ENCODE measurements at places on chromosomes 7 and 10.

DNA sequence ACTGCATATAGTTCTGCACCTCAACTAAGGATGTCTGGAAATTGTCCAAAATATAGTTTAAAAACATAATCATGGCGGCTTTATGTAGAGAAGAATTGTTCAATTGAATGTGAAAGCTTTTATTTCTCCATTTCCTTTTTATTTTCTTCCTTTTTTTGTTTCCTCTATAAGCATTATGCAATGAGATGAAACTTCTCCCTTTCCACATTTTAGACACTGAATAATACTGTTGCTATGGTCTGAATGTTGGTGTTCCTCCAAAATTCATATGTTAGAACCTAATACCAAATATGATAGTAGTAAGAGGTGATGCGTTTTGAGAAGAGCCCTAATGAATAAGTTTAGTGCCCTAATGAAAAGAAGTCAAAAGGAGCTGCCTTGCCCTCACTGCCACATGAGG lies 175.0 kb downstream of the RNLS start:
- no peak for DNase-seq

DNA sequence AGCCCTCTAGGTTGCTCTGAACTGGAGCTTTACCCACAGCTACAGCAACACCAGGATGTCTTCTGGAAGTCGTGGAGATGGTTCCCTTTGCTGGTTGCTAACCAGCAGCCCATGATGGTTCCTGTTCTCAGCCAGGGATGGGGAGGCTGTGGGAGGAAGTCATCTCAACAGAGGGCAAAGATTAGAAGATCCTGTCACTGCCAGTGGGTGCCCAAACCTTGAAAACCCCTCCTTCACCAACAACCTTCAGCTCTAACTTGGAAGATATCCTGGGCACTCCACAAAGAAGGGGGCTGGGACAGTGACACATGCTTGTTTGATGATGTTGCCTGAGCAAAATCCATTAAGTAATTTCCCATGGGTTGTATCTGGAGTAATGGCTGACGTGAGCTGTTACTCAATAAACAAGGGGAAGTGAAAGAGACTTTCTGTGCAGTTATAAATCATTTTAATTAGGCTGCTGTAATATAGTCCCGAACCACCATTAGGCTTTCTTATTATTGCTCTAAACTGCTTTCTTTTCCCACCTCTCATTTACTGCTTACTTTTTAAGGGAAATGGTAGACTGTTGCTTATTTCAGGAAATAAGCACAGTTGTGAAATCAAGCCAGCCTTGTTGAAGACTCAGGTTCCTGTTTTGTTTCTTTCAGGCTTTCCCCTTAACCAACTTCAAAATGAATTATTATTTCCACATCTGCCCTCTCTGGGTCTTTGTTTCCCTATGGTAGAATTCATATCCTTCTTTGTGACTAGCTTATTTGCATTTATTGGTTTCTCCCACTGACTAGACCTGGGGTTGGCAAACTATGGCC lies 124.8 kb downstream of the PPP1R17 start:
- peak; percentile 9 for DNase-seq

DNA sequence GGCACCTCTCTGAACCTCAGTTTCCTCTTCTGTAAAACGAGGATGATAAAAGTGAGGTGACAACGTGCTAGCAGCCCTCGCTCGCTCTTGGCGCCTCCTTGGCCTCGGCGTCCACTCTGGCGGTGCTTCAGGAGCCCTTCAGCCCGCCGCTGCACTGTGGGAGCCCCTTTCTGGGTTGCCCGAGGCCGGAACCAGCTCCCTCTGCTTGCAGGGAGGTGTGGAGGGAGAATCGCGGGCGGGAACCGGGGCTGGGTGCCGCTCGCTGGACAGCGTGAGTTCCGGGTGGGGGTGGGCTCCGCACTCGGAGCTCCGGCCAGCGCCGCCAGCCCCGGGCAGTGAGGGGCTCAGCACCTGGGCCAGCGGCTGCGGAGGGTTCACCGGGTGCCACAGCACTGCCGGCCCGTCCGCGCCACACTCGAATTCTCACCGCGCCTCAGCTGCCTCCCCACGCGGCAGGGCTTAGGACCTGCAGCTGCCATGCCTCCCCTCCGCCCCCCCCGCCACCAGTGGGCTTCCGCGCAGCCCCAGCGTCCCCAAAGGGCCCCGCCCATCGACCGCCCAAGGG lies 24.3 kb upstream of the ACSL5 start:
- no peak for DNase-seq

GRCh38 chr7:6290319-6290741 lies 17.9 kb upstream of the CYTH3 start:
- no peak for DNase-seq

- no peak for DNase-seq
Measured at GRCh38 chr10:90451283-90451682, 406.6 kb downstream of the HTR7 start.

DNA sequence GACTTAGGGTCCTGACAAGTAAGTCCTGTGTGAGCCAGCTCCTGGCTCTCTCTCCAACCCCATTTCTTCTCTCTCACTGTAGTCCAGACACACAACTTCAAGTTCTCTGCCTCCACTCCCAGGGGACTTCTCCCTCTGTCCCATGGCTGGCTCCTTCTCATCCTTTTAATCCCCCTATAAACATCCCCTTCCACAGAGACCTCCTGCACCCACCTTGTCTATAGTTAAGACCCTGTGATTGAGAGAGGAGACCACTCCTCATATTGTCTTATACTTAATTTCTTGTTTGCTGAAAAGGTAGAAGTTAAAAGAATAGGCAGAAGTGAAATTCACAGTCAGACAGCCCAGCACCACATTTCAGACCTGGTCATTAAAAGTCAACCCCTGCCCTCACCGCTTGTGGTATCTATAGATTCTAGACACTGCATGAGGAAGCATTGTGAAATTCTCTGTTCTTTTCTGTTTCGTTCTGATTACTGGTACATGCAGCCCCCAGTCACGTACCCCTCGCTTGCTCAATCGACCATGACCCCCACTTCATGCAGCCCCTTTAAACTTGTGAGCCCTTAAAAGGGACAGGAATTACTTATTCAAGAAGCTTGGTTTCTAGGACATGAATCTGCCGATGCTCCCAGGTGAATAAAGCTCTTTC lies 125.6 kb upstream of the FRMD4A start:
- DNase-seq = no peak

DNA sequence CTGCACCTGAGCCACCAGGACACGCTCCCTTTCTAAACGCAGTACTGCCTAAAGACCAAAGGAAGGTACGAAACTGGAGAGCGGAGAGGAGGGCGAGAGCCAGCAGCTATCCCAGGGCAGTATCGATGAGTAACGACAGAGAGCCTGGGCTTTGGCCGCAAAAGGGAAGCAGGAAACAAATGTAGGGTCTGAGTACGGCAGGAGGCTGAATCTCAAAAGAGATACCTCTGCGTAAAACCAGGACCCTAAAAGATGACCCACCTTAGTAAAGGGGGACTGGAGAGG lies 20.4 kb downstream of the PARP12 start:
- DNase-seq = no peak

GRCh38 chr10:120409816-120410215 lies 47.2 kb upstream of the PLPP4 start:
- DNase-seq = no peak

DNA sequence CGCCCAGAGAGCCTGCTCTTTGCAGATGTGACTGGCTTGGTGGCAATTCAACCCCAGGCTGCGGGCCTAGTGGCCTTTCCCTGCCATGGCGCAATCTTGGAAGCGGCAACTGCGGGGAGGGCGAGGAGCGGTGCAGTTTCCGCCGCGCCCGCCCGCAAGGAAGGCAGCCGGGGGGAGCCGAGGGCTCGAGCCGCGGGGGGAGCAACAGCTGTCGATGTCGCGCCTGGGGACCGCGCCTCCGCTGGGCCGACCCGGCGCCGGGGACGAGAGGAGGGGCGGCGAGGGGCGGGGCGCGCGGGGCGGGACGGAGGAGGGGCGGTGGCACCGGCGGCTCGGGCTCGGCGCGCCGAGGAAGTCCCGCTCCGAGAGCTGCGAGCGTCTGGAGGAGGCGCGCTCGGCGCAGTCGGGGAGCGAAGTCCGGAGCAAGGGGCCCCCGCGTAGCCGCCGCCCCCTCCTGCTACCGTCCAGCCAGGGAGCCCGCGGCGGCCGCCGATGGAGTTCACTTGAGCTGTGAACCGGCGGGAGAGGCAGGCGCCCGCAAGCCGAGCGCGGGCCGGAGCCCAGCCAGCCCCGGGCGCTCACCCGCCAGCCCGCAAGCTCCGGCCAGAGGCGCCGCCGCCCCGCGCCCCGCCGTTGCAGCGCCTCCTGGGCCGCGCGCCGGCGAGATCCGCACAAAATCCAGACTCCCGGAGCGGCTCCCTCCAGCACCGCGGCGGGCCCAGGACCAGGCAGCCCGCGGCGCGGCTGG lies 438.1 kb upstream of the GALNT17 start:
- peak; percentile 72 for DNase-seq

- no peak for DNase-seq
Measured at GRCh38 chr10:128059266-128059981, 66.8 kb downstream of the MKI67 start.

DNA sequence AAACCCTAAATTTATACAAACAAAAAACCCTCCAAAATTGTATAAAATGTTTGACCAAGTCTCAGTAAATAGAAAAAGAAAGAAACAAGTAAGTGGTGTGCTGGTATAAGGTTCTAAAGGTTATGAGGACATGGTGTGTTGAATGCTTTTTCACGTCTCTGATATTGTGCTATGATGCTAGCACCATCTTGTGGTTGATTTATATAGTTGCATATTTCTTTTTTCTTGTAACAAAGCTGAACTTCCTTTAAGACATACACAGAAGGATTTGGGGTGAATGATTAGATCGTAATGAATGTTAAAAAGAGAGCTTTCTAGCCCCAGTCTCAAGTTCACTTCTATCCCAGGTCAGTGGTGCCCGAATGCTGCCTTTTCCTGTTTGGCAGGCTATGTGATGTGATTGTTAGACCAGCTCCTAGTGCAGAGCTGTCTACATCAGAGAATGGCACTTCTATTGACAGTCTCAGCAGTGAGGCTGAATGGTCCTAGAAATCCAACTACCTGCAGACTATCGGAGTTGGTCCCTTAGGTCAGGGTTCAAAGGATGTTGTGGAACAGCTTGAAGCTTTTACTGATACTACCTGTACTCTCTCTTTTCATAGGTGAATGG lies 25.0 kb downstream of the VTI1A start:
- peak; percentile 28 for DNase-seq

DNA sequence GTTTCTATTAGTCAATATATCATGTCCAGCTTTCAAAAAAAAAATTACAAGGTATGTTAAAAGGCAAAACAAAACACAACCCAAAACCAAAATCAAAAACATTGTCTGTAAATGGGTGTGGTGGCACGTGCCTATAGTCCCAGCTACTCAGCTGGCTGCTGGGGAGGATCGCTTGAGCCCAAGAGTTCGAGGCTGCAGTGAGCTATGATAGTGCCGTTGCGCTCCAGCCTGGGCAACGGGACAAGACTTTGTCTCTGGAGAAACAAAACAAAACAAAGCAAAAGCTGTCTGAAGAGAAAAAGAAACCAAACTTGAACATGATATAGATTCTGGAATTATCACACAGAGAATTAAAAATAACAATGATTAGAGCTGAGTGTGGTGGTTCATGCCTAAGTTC lies 10.3 kb upstream of the CPA5 start:
- DNase-seq = peak; percentile 81

DNA sequence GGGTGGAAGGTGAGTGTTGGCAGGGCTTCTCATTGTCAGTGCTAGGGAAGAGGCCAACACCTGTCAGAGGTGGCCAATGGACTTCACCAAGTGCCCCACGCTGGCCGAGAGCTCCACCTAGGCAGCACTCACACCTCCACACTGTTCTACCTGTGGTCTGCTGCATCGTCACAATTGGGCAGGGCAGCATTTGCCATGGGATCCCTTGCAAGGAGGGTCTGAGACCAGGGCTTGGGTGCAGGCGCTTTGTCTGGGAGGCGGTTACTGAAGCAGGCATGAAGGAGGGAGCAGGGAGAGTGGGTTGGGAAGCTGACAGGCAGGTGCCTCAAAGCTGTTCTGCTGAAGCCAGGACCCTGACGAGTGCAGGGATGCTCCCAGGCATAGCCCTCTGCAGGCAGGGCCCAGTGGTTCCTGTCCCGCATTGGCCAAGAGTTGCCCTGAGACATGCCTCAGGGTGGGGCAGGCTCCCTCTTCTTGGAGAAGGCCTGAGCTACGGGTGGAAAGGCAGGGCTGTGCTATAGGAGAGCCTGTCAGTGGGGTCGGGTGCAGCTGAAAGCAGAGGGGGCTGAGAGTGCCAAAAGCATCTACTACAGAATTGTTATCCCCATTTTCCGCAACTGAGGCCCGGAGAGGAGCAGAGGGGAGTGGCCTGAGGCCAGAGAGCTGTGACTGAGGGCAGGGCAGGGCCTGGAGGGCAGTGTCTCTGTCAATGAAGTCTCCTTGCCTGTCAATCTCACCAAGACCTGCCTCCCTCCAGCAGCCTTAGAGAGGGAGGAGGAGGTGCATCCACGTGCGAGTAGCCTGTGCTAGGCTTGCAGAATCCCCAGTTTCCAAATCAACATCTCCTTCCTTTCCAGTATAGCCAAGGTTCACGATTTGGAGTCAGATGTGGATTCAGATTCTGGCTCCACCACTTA lies 4.0 kb downstream of the RBP3 start:
- no peak for DNase-seq

GRCh38 chr7:27364344-27364758 lies 121.7 kb downstream of the EVX1 start:
- DNase-seq = peak; percentile 14

- DNase-seq = no peak
Measured at GRCh38 chr7:88919478-88920131, 124.1 kb upstream of the TEX47 start.

DNA sequence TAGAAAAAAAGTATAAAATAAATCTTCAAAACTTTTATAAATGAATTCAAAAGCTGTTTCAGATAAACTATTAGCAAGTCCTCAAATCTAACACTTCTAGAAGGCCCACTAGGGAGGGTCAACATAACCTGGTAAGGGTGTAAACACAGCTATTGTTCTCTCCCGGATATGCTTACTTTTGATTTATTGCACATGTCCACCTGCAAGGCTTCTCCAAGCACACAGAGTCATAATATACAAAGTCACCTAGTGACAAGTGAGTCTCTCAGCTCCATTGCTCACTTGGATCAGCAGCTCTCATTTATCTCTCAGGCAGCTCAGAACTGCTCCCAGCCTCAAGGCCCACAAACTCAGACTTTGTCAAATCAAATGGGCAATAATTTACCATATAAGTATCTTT lies 44.0 kb upstream of the COL1A2 start:
- DNase-seq = no peak

GRCh38 chr7:33645104-33645503 lies 260.2 kb upstream of the BMPER start:
- peak; percentile 23 for DNase-seq
